Colonic mucosa (tissue), 4 donors: ENCODE measurements at places on chromosomes 1 and 21. TPM values are rescaled to one million over a fixed set of nuclear protein-coding genes. Genes with fewer than 3 reads are reported as not detected.

The RPE65 gene
- not detected for total RNA-seq

The GLIS1 gene
- 0.16 TPM for total RNA-seq

- no peak overlapping the region for H3K27ac ChIP-seq
- no peaks in the 10 kb centered on the region for H3K27me3 ChIP-seq
- DNase-seq, result no peak
- no peaks in the 10 kb centered on the region for H3K36me3 ChIP-seq
Measured at GRCh38 chr1:80917225-80917624, 883.5 kb upstream of the ADGRL2 start.

DNA sequence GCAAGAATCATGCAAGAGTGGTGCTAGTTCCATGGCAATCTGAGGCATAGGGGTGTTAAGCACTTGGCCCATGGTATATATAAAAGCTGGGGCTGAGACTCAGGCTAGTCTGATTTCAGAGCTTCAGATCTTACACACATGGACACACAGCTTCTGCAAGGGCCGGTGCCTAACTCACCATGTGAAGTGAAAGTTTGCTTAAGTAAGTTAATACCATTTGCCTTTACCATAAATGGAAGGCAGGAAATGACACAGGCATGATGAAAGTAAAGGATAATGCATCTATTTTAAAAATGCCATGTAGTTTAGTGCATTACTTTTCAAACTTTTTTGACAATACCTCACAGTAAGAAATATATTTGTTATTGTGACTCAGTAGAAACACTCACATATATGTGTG is 122.6 kb downstream of the KCNJ6 start:
- DNase-seq, result no peak
- no peaks in the 10 kb centered on the region for H3K27me3 ChIP-seq
- H3K36me3 ChIP-seq, result no peaks in the 10 kb centered on the region
- no peaks in the 10 kb centered on the region for H3K4me1 ChIP-seq
- H3K4me3 ChIP-seq, result no peak overlapping the region

- H3K27me3 ChIP-seq, result no peaks in the 10 kb centered on the region
- no peak for DNase-seq
Measured at GRCh38 chr1:180889325-180889724, 23.4 kb upstream of the KIAA1614 start.

DNA sequence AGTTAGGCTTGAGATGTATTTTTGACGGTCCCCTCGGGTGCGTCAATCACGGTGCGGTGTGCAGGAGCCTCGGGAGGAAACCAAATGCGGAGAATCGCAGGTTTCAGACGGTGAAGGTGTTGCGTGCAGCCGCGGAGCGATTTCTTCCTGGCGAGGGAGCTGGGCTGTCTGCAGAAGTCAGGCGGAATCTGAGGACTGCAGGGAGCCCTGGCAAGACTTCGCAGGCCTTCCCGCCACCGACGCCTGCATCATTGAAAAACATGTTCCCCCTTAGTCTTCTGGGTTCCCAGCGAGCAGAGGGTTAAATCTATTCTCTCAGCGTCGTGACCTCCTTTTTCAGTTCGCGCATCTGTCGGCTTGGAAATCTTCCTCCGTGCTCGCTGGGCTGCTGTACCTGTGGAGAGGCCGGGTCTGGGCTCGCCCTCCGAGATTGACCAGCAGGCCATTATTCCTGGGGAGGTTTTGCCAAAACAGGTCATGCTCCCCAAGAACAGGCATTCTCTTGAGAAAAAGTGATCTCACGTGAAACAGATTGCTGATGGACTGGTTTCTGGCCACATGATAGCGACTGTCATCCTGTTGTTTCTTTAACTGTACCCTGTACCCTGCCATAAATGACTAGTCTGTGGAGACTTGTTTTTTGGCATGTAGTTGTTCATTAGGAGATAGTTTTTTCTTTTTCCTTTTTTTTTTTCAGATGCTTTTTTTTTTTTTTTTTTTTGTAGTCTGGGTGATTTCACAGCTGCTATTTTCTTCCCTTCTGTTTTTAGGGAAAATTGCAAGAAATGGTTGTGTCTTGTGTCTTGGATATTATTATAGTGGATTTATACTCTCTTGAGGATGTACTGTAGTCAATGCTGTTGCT is 894 bp downstream of the EPB41 start:
- H3K4me1 ChIP-seq, result no peaks in the 10 kb centered on the region
- no peak overlapping the region for H3K27ac ChIP-seq
- H3K4me3 ChIP-seq, result peak overlapping the region; percentile 87

GRCh38 chr1:10338047-10338446 is 60.8 kb upstream of the PGD start:
- H3K4me1 ChIP-seq, result no peaks in the 10 kb centered on the region
- no peak overlapping the region for H3K27ac ChIP-seq
- no peak overlapping the region for H3K4me3 ChIP-seq
- H3K27me3 ChIP-seq, result no peaks in the 10 kb centered on the region
- peaks cover 8% of the 10 kb centered on the region for H3K36me3 ChIP-seq

- no peaks in the 10 kb centered on the region for H3K4me1 ChIP-seq
- DNase-seq, result no peak
- no peaks in the 10 kb centered on the region for H3K36me3 ChIP-seq
- H3K27ac ChIP-seq, result no peak overlapping the region
Measured at GRCh38 chr1:22579541-22580155, 16.4 kb downstream of the EPHA8 start.

The MEF2D gene
- total RNA-seq, result 32.3 TPM

- no peaks in the 10 kb centered on the region for H3K4me1 ChIP-seq
- no peak overlapping the region for H3K4me3 ChIP-seq
- H3K27ac ChIP-seq, result no peak overlapping the region
- H3K36me3 ChIP-seq, result no peaks in the 10 kb centered on the region
- no peaks in the 10 kb centered on the region for H3K27me3 ChIP-seq
Measured at GRCh38 chr21:27802816-27803475, 836.1 kb upstream of the ADAMTS5 start.

- H3K27me3 ChIP-seq, result no peaks in the 10 kb centered on the region
- no peak for DNase-seq
- H3K4me1 ChIP-seq, result peaks cover 3% of the 10 kb centered on the region
Measured at GRCh38 chr21:29293495-29293894, 5.2 kb upstream of the BACH1 start.

DNA sequence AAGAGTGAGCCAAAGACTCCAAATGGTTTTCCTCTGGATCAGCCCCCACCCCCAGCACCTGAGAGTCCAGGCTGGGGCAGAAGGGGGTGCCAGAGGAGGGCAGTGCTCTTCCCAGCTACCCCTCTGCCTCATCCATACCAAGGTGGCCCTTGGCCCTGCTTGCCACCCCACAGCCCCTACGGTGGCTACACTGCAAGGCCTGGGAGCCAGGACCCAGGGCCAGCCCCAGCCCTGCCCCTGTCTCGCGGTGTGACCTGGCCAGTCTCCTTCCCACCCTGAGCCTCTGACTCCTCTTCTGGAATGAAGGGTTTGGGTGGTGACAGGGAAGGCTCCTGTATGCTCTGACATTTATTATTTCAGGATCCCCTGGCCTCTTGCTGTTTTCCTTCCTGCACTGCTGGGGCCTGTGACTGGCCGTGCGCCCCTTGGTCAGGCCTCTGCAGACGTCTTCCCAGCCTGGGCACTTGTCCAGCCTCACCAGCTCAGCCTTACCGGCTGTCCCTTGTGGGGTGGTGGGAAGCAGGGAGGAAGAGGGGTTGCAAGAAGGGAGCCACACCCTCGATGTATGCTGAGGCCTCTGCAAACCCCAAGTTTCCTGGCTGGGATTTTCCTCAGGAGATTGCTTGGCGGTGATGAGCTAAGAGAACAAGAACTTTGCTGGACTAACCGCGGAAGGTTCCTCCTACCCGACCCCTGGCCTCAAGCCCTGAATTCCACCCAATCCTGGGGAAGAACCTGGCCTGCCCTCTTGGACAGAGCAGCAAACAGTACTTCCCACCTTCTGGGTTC is 13.5 kb downstream of the ASAP3 start:
- H3K27ac ChIP-seq, result no peak overlapping the region
- no peak for DNase-seq
- H3K4me1 ChIP-seq, result no peaks in the 10 kb centered on the region
- no peak overlapping the region for H3K4me3 ChIP-seq
- H3K27me3 ChIP-seq, result no peaks in the 10 kb centered on the region
- H3K36me3 ChIP-seq, result no peaks in the 10 kb centered on the region

- no peak for DNase-seq
- H3K27ac ChIP-seq, result no peak overlapping the region
- no peak overlapping the region for H3K4me3 ChIP-seq
Measured at GRCh38 chr1:64163970-64164369, 39.5 kb upstream of the UBE2U start.

The MOV10 gene
- 61.6 TPM for total RNA-seq

The CFAP107 gene
- total RNA-seq, result not detected

The DNTTIP2 gene
- 36.4 TPM for total RNA-seq
